ENCODE measurements at places on chromosomes 2 and 18.

DNA sequence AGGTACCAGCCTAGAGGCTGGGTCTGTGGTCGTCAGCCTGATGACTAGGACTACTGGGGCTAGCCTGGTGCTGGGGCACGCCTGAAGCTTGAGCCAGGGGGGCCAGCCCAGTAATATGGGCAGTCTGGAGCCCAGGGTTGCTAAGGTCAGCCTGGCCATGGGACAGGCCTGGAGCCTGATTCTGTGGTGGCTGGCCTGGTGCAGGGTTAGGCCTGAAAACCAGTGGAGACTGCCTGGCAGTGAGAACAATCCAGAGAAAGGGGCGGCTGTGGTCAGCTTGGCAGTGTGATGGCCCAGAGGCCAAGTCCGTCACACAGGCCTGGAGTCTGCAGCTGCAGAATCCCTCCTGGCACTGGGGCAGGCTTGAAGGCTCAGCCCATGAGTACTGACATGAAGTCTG, 445.8 kb downstream of the SATB2 start:
- no peak for DNase-seq

- no peak for DNase-seq
Observed at GRCh38 chr2:83742117-83742782, 716.8 kb downstream of the SUCLG1 start.

- DNase-seq = no peak
Observed at GRCh38 chr2:112150851-112151250, 12.7 kb downstream of the FBLN7 start.

DNA sequence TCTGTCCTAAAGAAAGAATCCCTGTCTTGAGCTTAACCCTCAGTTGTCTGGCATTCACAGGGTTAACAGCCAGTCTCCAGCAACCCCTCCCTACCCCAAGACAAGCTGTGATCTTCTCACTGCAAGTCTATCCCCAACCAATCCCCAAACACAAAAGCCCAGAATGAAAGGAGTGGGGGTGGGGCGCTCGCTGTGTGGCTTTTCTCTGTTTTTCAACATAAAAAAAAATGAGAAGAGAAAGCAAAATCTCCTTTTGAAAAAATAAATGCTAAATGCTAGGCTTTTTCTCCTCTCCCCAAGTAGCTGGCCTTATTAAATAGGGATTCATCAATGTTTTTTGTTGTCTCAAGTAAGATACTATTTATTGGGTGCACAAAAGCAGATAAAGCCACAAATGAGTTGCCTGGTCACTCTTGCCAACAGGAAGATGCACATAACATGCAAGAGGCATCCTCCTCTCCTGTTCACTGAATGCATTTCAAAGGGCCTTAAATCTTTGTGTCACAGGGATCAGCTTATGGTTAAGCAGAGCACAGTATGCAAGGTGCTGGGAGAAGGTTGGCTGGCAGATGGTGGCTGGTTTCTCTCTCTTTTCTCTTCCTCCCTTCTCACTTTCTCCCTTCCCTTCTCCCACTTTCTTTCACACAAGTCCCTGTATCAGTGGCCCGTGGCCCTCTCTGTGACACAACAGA, 225.6 kb downstream of the CMPK2 start:
- no peak for DNase-seq

GRCh38 chr18:75070625-75071483, 138.1 kb downstream of the PTGR3 start:
- DNase-seq = peak; percentile 44

- DNase-seq = no peak
Observed at GRCh38 chr2:11435036-11435435, 30.9 kb downstream of the E2F6 start.
